Endothelial cell (in vitro differentiated cells): ENCODE measurements at places on chromosomes 13 and 19. TPM values are rescaled to one million over a fixed set of nuclear protein-coding genes. Genes with fewer than 3 reads are reported as not detected.

GRCh38 chr13:42497798-42498197 is 76.2 kb upstream of the TNFSF11 start:
- DNase-seq, result no peak

GRCh38 chr19:29056535-29056934 is 156.4 kb downstream of the UQCRFS1 start:
- no peak for DNase-seq

GRCh38 chr19:39157275-39157996 is 31.9 kb downstream of the PAK4 start:
- DNase-seq, result no peak

CYP2A7 gene
- total RNA-seq, result not detected

DNA sequence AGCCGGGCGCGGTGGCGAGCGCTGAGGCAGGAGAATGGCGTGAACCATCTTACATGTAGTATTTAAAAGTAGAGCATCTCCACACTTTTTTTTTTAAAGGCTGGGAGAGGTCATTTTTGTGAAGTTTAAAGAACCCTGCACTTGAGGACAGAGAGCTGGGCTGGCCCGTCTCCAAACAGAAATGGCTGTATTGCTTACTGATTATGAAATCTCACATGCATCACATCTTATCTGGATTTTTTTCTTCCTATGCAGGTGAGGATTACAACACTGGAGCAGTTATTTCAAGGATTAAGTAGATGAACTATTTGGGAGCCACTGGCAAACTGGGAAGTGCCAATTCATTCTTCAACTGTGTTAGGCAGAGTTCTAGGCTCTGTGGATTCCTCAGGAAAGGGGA is 59.5 kb downstream of the TEX26 start:
- no peak for DNase-seq

DNAJC15 gene
- total RNA-seq, result 13.9 TPM

DNA sequence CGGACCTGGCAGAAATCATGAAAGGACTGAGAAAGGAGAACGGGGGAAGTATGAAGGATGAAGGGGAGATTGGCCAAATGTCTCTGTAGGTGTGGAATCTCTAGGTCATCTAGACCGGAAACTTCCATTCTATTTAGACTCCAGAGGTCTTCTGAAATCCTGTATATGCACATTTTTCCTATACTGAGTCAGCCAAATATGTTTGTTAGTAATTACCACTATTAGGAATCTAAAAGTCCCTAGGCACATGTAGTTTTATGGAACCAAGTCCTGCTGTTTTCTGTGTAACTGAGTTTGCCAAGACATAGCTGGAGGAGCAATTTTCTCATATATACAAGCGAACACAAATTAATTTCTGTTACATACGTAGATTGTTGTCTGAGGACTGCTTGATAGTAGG is 498.1 kb downstream of the GPC5 start:
- no peak for DNase-seq

PRRG2 gene
- 2.4 TPM for total RNA-seq

- no peak for DNase-seq
These were observed 40.2 kb downstream of the STK24 start for GRCh38 chr13:98536729-98537128.

DNA sequence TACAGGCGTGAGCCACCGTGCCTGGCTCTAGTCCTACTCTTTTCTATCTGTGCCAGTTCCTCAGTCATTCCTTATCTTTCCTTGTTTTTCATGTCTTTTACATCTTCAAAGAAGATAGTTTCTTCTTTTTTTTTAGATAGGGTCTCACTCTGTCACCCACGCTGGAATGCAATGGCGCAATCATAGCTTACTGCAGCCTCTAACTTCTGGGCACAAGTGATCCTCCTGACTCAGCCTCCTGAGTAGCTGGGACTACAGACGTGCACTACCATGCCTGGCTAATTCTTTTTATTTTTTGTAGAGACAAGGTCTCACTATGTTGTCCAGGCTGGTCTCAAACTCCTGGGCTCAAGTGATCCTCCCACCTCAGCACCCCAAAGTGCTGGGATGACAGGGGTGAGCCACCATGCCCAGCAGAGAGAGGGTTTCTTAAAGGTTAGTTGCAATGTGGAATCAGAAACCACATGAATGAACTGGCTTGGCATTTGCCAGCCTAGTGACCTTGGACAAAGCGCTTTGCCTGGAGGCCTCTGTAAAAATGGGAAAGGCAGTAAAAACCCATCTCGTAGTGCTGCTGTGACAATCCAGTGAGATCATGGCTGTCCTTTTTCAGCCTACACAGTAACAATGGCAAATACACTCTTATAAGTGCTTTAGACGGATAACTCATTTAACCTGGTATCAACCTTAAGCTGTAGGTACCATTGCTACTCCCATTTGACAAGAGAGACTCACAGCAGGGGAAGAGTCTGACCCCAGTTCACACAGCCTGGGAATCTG is 3.9 kb downstream of the ACP7 start:
- no peak for DNase-seq
